CD4-positive, alpha-beta T cell treated with Interleukin-15 for 1 hour (primary cell): ENCODE measurements at places on chromosomes 6 and 20.

- no peak for DNase-seq
These were observed 8.7 kb downstream of the SNX21 start for GRCh38 chr20:45842169-45842812.

DNA sequence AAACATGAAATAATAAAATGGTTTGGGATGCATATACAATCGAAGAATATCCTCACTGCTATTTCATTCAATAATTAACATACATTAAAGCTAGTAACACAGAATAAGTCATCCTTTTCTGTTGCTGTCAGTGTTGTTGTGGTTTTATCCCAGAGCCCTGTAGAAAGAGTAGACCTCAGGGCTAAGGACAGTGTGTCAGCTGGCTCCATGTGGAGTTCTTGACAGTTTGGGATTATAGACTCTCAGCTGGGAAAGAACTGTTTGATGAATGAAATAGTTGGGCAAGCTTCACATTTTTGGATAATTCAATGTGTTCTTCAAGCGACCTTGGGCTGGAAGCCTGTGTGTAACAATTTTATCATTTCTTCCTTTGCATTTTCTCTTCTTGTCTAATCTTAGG is 10.1 kb downstream of the UTRN start:
- no peak for DNase-seq

DNA sequence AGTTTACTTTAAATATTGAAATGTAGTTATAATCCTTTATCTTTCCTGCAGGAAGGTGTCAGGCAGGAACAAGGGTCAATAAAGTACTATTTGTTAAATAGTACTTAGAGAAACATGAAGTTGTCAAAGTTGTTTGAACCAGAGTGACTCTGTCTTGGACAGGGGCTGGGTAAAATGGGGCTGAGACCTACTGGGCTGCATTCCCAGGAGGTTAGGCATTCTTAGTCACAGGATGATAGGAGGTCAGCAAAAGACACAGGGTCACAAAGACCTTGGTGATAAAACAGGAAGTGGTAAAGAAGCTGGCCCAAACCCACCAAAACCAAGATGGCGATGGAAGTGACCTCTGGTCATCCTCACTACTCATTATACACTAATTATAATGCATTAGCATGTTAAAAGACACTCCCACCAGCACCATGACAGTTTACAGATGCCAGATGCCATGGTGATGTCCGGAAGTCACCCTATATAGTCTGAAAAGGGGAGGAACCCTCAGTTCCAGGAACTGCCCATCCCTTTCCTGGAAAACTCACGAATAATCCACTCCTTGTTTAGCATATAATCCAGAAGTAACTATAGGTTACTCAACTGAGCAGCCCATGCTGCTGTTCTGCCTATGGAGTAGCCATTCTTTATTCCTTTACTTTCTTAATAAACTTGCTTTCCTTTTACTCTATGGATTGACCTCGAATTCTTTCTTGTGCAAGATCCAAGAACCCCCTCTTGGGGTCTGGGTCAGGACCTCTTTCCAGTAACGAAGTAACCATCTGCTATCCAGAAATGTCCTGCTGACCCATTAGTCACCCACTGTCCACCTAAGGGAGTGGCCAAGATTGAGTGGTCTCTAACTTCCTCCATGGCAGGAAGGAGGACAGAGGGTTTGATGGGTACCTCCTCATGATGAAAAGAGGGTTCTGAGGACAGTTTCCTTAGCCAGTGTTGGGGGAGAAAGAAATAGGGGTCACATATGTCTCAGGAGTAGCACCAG is 19.6 kb downstream of the SLC22A2 start:
- no peak for DNase-seq

DNA sequence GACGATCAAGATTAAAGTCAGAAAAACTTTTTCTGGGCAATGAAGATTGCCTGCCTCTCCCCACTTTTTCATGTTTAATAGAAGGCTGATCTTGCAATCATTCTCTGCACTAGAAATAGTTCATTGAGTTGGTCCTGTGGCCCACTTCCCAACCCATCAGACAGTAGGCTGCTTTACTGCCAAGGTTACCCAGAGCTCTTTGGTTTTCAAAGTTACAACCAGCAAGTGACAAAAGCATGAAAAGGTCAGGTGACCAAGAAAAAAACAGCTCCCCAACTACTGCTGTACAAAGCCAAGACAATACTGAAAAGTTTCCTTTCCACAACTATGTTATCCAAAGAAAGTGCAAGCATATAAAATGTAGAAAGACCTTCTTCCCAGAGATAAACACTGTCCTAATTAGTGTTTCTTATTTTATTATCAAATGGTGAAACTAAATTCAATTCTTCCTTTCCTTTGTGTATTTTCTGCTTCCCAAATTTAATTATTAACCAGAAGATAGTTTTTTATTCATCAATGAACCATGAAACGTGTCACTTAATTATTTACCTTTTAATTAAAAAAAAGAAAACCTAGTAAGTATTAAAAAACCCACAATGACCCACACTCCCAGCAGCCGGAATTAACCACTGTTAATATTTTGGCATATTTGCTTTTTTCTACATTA is 16.6 kb downstream of the DNAAF9 start:
- no peak for DNase-seq

- DNase-seq, result no peak
These were observed 134.4 kb upstream of the TMEM170B start for GRCh38 chr6:11403035-11403601.

GRCh38 chr20:24999568-24999967 is 7.0 kb upstream of the APMAP start:
- DNase-seq, result no peak

- no peak for DNase-seq
These were observed 603.0 kb upstream of the NRSN1 start for GRCh38 chr6:23522792-23523547.

- DNase-seq, result no peak
These were observed 517.1 kb downstream of the PKHD1 start for GRCh38 chr6:51570168-51570921.

GRCh38 chr20:34729416-34729815 is 25.3 kb downstream of the TP53INP2 start:
- DNase-seq, result no peak

- DNase-seq, result no peak
These were observed 99.3 kb downstream of the AIG1 start for GRCh38 chr6:143160015-143160414.

- DNase-seq, result peak; percentile 35
These were observed 19.0 kb downstream of the EPB41L1 start for GRCh38 chr20:36173451-36173933.

DNA sequence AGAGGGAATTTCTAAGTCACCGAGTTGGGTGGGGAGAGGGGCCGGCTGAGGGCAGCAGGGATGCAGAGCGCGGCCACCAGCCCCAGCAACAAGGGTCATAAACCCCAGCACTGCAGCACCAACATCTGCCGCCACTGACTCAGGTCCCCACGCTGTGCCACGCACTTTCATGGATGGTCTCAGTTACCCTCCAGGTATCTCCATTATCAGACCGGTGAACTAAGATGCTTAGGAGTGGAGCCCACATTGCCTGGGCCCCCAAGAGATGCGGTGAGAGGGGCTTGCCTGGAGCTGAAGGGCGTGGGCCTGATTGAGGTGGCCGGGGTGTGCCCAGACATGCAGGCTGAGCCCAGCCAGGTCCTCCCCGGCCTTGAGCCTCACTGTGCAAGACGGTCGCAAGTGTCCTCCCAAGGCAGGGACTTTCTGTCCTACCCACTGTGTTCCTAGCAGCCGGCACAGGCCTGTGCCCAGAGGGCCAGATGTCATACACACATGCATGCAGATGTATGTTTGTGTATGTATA is 19.3 kb downstream of the RBM38 start:
- DNase-seq, result peak; percentile 16

GRCh38 chr6:150628908-150629307 is 29.2 kb downstream of the PLEKHG1 start:
- no peak for DNase-seq

- no peak for DNase-seq
These were observed 77.9 kb downstream of the TNFAIP3 start for GRCh38 chr6:137944793-137945498.

DNA sequence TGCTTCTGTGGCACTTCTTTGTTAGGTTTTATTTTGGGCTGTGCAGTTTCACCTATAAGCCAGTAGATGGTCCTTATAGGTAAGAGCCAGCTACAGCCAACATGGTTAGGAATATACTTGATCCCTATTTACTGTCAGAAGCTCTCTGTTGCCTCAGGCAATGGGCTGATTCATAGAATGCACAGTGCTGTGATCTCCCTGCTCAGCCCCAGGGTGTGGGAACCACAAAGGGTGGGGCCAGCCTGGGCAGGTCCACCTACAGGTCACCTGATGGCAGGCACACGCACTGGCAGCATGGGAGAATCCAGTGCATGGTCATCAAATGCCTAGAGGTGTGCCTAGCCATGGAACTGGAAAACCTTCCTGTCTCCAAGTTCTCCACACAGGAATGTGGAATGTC is 191.9 kb downstream of the MOXD1 start:
- no peak for DNase-seq

DNA sequence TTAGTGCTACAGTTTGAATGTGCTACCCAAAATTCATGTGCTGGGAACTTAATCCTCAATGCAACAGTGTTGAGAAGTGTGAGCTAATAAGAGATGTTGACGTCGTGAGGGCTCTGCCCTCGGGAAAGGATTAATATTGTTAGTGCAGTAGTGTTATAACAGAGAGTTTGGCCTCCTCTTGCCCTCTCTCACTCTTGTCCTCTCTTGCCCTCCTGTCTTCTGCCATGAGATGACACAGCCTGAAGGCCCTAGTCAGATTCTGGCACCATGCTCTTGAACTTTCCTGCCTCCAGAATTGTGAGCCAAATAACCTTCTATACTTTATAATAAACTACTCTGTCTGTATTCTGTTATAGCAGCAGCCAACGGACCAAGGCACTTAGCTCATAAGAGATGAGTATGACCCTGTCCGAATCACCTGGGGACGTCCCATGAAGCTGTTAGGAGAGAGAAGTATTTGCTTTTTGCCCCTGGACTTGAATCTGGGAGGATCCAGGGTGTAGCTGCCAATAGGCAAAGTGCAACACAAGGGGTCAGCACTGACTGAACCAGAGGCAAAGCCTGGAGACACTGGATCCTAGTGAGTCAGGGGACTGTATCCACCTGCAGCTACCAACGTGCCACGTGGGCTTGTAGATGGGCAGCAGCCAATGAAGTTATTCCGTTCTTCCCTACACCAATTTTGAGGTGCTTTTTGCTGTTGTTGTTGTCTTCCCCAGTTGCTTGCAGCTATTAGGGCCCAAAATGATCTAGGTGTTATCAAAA is 233.7 kb downstream of the THBS2 start:
- no peak for DNase-seq

GRCh38 chr20:56706867-56707360 is 77.8 kb downstream of the TFAP2C start:
- DNase-seq, result no peak

DNA sequence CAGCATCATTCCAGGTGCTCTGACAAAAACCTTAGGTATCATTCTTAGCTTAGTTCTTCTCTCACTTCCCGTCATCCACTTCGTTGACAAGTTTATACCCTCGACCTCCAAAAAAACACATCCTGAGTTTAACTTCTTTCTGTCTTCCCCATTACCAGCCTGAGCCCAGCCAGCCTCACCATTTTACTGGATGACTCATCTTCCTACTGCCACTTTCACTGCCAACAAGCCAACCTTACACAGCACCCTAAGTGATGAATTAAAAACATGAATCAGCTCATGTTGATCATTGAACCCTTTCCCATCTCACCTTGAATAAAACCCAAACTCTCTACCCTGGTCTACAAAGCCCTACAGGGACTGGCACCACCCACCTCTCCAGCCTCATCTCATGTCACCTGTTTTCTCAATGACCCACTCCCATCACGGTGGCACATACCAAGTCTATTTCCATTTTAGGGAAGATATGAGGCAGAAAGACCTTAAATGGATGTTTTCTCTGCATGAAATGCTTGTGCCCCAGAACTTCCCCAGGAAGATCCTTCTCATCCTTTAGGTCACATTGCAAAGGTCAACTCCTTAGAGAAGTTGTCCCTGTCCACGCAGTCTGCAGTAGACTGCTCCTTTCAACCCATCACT is 9.9 kb upstream of the UST start:
- DNase-seq, result no peak

GRCh38 chr6:4188801-4189200 is 53.4 kb upstream of the ECI2 start:
- DNase-seq, result no peak

- DNase-seq, result no peak
These were observed 160.3 kb downstream of the EYA2 start for GRCh38 chr20:47054945-47055344.

DNA sequence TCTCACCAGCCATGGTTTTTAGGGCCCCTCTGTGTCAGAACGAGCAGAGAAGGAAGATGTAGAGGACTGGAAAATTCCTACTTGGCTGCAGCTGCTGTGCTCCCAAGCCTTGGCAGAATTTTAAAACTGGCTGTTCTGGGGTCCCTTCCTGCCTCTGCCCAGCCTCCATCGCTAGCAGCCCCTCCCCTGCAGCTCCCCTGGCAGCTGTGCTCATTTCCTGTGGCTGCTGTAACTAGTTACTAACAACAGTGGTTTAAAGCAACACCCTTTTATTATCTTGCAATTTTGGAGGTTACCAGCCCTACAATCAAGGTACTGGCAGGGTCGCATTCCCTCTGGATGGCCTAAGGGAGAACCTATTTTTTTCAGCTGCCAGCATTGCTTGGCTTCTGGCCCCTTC is 3.7 kb upstream of the CST11 start:
- DNase-seq, result no peak

DNA sequence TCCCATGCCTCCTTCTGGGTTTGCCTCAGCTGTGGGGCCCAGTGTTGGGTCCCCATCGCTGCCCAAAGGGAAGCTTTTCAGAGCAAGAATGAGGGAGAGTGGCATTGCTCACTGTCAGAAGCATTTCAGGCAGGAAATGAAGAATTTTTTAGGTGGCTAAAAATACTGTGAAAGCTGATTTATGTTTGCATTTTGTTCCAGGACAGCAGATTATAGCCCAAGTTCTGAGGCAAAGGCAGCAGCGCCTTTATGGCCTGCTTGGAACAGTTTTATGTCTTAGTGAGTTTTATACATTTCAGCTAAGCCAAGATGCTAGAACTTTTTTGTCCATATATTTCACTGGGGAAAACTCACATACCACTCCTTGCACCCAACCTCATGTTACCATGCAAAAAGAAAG is 4.3 kb upstream of the CCDC167 start:
- DNase-seq, result no peak

- DNase-seq, result no peak
These were observed 623.4 kb downstream of the CDH26 start for GRCh38 chr20:60581606-60582115.

DNA sequence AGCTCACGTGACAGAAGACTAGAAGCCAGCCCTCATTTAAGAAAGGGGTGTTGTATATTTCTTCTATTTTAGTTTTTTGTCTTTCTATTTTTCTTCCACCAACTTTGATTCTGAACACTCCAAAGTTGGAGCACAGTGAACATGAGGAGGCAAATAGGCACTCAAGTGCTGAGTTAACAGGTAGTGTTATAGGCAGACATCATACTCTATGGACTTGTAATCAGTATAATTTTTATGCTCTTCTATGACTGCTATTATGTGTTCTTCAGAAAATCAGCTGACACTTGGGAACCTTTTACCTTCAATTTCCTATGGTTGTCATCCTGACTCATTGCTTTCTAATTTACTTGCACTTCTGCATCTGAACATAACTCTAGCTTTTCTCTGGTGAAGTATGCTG is 396.3 kb upstream of the EYS start:
- DNase-seq, result no peak

- no peak for DNase-seq
These were observed 755.7 kb downstream of the HDGFL1 start for GRCh38 chr6:23325065-23325464.

- no peak for DNase-seq
These were observed 703.4 kb downstream of the EPHA7 start for GRCh38 chr6:92715991-92716390.
